ENCODE measurements at places on chromosomes 13 and 19.

GRCh38 chr13:113620036-113620796 lies 35.7 kb downstream of the TFDP1 start:
- no peak for DNase-seq

GRCh38 chr19:13044231-13044836 lies 49.1 kb downstream of the NFIX start:
- DNase-seq, result no peak

DNA sequence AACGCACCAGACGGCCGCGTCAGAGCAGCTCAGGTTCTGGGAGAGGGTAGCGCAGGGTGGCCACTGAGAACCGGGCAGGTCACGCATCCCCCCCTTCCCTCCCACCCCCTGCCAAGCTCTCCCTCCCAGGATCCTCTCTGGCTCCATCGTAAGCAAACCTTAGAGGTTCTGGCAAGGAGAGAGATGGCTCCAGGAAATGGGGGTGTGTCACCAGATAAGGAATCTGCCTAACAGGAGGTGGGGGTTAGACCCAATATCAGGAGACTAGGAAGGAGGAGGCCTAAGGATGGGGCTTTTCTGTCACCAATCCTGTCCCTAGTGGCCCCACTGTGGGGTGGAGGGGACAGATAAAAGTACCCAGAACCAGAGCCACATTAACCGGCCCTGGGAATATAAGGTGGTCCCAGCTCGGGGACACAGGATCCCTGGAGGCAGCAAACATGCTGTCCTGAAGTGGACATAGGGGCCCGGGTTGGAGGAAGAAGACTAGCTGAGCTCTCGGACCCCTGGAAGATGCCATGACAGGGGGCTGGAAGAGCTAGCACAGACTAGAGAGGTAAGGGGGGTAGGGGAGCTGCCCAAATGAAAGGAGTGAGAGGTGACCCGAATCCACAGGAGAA lies 1.9 kb downstream of the PPP1R12C start:
- no peak for DNase-seq

GRCh38 chr19:12866416-12867119 lies 14.7 kb downstream of the DNASE2 start:
- no peak for DNase-seq

GRCh38 chr19:6340493-6341201 lies 7.2 kb upstream of the ACER1 start:
- no peak for DNase-seq

DNA sequence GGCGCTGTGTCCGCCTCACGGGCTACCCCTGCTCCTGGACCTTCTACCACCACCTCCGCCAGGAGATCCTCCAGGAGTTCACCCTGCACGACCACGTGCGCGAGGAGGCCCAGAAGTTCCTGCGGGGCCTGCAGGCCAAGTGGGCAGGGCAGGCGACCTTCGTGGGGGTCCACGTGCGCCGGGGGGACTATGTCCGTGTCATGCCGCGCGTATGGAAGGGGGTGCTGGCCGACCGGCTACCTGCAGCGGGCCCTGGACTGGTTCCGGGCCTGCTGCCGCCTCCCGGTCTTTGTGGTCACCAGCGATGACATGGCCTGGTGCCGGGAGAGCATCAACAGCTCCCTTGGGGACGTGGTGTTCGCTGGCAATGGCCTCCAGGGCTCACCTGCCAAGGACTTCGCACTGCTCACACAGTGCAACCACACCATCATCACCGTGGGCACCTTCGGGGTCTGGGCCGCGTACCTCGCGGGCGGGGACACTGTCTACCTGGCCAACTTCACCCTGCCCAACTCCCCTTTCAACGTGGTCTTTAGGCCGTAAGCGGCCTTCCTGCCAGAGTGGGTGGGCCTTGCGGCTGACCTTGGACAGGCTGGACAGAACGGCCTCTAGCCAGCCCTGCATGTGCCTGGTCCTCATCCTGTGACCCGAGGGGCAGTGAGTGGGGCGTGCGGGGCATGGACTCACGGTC lies 7.8 kb upstream of the NTN5 start:
- no peak for DNase-seq

DNA sequence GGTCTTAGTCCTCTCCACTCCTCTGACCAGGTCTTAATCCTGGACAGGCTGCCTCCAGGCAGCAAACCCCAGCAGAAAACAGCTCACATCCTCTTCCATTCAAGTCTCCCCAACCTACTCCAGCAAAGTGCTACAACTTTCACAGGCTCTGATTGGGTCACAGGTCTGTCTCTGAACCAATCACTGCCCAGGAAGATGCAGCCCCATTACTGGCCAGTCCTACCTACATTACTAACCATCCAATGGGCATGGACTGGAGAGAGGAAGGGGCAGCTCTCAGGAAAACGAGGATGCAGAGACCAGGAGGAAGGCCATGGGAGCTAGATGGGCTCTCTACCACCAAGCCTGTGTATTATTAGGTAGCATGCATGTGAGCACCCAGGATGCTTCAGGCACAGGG lies 12.2 kb downstream of the MED26 start:
- DNase-seq, result no peak

- DNase-seq, result no peak
These were observed 61.9 kb downstream of the KDM4B start for GRCh38 chr19:5030822-5031221.

- DNase-seq, result no peak
These were observed 10.4 kb downstream of the FCER2 start for GRCh38 chr19:7691497-7691896.

DNA sequence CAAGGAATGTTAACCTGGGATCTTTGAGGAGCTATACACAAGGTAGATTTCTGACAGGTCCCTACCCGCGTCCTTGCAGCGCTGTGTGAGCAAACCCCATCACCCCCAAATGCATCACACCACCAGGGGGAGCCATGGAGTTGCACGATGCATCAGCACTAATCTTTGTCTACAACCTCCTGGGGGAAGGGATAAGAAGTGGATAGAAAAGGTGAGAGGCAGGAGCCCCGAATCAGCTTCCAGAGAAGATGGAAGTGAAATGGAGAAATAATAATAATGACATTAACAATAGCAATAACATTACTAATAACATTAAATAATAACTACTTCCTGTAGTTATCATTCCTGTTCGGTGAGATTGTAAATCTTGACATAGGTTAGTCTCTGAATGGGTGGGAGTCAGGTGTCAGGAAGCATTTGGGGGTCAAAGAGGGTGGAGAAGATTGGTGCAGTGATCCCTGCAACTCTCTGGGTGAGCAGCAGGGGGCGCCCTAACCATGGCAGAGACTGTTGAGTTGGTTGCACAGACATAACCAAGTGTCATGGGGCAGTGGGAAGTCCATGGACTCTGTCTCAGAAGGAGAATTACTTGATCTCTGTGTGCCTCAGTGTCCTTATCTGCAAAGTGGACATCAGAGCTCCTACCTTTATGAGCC lies 16.5 kb downstream of the SIGLEC7 start:
- DNase-seq, result peak; percentile 56

GRCh38 chr19:16654140-16654539 lies 5.8 kb downstream of the SMIM7 start:
- no peak for DNase-seq

- no peak for DNase-seq
These were observed 10.0 kb downstream of the LRFN3 start for GRCh38 chr19:35946203-35946602.

GRCh38 chr19:51359294-51359693 lies 6.9 kb downstream of the ETFB start:
- no peak for DNase-seq

GRCh38 chr19:10245189-10245939 lies 6.7 kb upstream of the MRPL4 start:
- DNase-seq, result no peak

GRCh38 chr13:90713441-90714133 lies 633.9 kb upstream of the MIR17HG start:
- DNase-seq, result no peak

DNA sequence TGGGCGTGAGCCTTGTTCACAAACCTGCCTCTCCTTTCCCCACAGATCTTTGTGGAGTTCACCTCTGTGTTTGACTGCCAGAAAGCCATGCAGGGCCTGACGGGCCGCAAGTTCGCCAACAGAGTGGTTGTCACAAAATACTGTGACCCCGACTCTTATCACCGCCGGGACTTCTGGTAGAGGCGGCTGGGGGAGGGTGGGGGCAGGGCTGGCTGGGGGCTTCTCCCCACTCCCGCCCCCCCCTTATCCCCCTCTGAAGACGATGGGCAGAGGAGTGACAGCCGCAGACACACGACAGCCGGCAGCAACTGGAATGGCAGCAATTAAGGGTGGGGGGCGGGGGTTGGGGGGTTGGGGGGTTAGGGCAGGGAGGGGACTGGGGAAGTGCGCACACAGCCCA lies 1.1 kb upstream of the EPN1 start:
- no peak for DNase-seq

GRCh38 chr13:99277629-99278028 lies 19.4 kb upstream of the GPR18 start:
- no peak for DNase-seq

- no peak for DNase-seq
These were observed 14.8 kb upstream of the FCGBP start for GRCh38 chr19:39949026-39949747.

GRCh38 chr13:114004420-114005205 lies 30.7 kb upstream of the C13orf46 start:
- DNase-seq, result no peak

- peak; percentile 30 for DNase-seq
These were observed 833.0 kb downstream of the EFNB2 start for GRCh38 chr13:105702441-105702840.

DNA sequence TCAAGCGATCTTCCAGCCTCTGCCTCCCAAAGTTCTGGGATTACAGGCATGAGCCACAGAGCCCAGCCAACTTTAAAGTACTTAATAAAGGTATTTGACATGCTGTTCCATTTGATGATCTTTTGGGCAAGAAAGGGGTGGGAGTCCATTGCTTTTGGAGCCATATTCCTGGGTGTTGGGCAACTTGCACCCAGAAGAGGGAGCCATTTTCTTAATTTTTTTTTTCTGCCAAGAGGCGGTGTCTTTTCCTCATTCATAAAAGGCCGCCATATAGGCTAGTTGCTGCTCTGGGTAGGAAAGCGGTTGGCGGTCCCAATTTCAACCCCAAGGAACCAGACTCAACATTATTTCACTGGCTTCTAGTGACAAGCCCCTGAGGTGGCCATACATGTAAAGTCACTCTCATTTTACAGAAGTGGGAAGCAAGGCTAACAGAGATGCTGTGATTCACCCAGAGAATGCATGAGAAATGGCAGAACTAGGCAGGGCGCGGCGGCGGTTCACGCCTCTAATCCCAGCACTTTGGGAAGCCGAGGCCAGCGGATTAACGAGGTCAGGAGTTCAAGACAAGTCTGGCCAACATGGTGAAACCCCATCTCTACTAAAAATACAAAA lies 139.6 kb downstream of the CACNA1A start:
- DNase-seq, result no peak

DNA sequence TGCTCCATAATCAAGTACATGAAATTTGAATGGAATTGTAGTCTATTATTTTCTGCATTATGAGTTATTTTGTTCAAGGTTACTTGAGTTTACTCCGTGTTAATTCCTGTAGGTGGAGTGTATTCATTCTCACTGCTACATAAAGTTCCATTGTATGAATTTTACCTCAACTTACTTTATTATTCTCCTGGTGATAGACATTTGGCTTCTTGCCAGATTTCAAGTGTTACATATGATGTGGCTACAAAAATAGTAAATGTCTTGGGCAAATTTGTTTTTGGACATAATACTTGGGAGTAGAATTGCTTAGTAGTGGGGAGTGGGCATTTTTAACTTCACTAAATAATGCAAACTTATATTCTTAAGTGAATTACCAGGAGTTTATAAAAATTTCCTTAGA lies 328.9 kb downstream of the SHISA2 start:
- DNase-seq, result no peak

GRCh38 chr13:78152415-78152814 lies 233.8 kb upstream of the EDNRB start:
- DNase-seq, result no peak
